ENCODE measurements at places on chromosomes 13 and 19. TPM values are rescaled to one million over a fixed set of nuclear protein-coding genes. Genes with fewer than 3 reads are reported as not detected.

The GPC6 gene
- 7.8 TPM for total RNA-seq

The IFT88 gene
- total RNA-seq = 14.6 TPM

The CNN1 gene
- 28.7 TPM for total RNA-seq

The MAG gene
- 1.6 TPM for total RNA-seq

The COG6 gene
- 24.0 TPM for total RNA-seq

The NLRP11 gene
- under 0.01 TPM for total RNA-seq
